ENCODE measurements at places on chromosomes 3 and 15.
A peak's percentile ranks its signal among the peaks of the same experiment; 100 is the strongest.

DNA sequence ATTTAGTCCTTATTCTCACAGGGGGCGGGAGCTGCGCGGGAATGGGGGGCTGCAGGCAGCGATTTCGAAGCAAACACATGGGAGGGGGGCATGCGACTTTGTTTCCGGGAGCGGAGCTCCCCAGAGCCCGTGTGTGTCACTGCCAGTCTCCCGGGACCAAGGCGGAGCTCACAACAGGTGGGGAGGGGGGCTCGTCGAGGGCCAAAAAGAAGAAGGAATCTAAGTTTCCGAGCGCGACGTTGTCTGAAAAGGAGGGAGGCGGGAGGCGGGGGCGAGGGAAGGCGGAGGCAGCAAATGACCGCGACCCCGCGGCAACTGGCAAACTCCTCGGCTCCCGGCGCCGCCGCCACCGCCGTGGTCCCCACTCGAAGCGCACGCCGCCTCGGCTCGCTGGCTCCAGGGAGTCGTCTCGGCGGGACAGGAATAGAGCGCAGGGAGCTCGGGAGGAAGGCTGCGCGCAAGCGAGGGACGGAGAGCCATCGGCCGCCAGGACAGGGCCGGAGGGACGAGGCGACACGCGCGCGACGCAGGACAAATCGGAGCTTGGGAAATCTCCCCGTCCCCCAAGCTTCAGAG, 1.4 kb downstream of the FOXP1 start:
- DNase-seq, result peak; percentile 56

DNA sequence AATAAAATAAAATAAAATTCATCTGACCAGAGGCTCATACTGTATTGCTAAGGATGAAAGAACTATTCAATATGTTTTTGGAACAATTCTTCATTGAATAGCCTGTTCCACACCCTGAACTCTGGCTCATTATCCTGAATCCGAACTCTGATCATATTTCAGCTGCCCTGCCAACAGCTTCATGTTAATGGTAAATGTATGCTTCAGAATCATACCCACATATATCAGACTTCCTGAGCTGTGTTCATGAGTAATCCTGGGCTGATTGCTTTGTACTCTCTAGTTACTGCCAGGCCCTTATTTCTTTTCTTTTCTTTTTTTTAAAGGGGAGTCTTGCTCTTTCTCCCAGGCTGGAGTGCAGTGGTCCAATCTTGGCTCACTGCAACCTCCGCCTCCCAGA, 11.8 kb downstream of the INO80 start:
- no peak for DNase-seq

GRCh38 chr3:150319900-150320299, 88.2 kb upstream of the TSC22D2 start:
- no peak for DNase-seq

DNA sequence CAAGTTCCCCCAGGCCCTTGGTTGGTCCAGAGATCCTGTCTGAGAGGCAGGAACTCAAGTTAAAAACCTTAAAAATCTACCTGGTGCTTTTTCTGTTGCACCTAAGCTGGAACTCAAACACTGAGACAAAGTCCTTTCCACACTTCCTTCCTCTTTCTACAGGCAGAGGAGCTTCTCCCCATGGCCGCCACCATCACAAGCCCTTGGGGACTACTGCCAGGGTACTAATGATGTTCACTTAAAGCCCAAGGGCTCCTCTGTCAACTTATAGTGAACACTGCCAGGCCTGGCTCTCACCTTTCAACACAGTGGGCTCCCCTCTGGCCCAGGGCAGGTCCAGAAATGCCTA, 26.0 kb downstream of the TM4SF18 start:
- DNase-seq, result no peak

- DNase-seq, result no peak
These were observed 309.2 kb downstream of the MAGI1 start for GRCh38 chr3:65729555-65729954.

DNA sequence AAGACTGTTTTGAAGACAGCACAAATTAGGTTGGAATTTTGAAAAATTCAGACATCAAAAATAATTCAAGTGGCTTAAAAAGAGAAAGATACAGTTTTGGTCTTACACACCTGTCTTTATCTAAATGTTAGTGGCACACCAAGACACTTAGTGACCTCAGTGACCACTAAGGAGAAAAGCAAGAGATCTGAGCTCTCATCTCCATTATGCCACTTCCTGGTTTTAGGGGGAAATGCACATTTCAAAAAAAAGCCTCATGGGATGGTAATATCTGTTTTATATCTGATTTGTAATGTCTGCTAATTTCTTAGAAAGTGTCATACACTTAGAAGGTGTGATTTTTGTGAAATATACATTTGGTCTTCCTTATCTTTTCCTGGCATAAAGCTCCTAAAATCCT, 16.4 kb downstream of the IL12A start:
- no peak for DNase-seq

DNA sequence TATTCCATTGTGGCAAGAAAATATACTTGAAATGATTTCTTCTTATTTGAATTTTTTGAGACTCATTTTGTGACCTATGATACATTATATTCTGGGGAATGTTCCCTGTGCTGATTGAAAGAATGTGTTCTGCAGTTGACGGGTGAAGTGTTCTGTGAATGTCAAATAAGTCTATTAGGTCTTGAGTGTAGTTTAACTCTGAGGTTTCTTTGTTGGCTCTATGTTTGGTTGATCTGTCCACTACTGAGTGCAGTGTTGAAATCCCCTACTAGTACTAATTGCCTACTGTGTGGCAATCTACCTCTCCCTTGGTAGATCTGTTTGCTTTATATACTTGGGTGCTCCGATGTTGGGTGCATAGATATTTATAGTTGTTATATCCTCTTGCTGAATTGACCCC, 46.3 kb upstream of the VEPH1 start:
- no peak for DNase-seq

- no peak for DNase-seq
These were observed 182.8 kb downstream of the KCNAB1 start for GRCh38 chr3:156303001-156303707.

DNA sequence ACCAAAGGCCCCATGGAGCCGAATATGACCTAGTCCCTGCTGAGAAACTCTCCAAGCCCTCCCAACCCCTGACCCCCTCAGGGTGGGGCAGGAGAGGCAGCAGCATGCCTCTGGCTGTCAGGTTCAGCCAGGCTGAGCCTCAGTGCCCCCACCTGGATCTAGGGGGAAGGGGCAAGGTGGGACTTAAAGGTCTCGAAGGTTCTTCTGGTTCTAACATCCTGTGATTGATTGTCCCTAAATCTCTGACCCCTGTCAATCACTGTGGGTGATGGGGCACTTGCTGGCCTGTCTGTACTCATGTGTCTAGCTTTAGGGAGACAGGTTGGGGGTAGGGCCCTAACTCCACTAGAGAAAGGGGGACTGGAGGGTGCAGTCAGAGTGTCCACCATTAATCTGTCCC, 13.8 kb downstream of the NBEAL2 start:
- DNase-seq, result no peak

GRCh38 chr3:98027085-98027446, 8.0 kb downstream of the GABRR3 start:
- no peak for DNase-seq

GRCh38 chr3:172516318-172517214, 6.7 kb downstream of the TNFSF10 start:
- DNase-seq, result peak; percentile 57

GRCh38 chr3:184524981-184525336, 36.6 kb upstream of the EPHB3 start:
- peak; percentile 54 for DNase-seq

GRCh38 chr3:182906036-182906435, 74.3 kb downstream of the DCUN1D1 start:
- no peak for DNase-seq
